ENCODE measurements at places on chromosomes 11 and 22.
A peak's percentile ranks its signal among the peaks of the same experiment; 100 is the strongest.

DNA sequence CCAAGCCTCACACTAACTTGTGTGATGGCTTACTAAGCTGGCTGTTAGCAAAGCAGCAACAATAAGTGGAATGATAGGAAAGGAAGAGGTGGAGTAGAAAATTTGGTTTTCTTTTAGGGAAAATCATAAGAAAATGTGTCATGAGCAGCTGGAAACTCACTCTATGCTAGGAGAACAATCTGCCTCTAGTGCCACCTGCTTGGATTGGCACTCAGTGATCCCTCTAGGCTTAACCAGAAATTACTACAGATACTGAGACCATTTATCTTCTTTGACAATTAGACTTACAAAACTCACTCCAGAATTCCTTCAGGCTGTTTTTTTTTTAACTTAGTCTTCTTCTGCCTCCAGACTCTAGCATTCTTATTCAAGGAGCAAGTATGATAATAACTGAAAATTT lies 117.3 kb downstream of the CD44 start:
- H3K4me1 ChIP-seq: peaks cover 25% of the 10 kb centered on the region
- H3K27me3 ChIP-seq: no peaks in the 10 kb centered on the region
- no peak for DNase-seq
- H3K36me3 ChIP-seq: no peaks in the 10 kb centered on the region

DNA sequence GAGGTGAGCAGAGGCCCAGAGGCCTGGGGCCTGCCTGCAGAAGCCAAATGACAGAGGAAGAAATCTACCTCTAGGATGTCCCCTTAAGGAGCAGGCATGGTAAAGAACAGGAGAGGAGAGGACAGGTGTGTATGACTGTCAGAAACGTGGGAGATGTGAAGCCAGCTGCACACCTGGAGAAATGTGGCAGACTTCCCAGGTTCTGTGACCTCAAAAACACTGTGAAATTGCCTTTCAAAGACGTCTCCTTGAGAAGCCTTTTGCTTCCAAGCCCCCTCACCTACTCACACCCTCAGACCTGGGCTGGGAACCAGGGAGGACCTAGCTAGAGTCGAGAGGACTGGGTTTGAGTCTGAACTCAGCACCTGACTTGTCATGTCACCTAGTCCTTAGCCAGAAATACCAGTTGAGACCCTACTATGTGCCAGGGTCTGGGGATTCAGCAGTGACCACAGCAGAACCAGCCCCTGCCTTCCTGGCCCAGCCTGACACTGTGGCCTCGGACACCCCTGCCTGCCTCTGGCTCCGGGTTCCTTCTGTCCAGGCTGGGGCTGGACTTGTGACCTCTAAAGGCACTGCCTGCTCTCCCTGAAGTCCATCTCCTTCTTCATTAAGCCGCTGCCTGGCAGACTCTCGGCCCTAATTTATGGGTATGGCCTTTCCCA lies 5.6 kb downstream of the TPBGL start:
- no peaks in the 10 kb centered on the region for H3K27me3 ChIP-seq
- no peak overlapping the region for H3K4me3 ChIP-seq
- H3K4me1 ChIP-seq: no peaks in the 10 kb centered on the region
- DNase-seq: no peak
- no peaks in the 10 kb centered on the region for H3K36me3 ChIP-seq

DNA sequence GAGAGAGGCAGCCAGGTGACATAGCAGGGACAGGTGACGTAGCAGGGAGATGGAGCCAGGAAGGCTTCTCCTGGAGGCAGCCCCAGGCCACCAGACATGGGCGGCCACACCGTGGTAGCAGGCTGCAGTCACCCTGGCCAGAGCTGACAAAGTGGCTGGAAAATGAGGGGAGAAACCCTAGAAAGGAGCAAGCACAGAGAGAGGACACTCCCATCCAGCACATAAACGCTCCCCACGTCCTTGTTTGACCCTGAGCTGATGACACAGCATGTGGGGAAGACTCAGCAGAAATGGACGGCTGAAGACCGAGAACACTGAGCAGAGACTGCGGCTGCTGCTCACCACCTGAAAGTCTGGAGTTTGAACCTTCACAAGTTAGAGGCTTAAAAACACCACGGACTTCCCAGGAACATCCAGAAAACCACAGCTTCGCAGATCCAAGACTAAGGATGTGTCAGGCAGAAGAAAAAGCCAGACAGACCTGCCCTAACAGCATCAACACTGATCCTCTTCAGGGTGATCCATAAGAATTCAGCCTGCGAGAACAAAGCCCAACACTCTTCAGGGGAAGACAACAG lies 28.7 kb downstream of the DRD4 start:
- DNase-seq: no peak
- no peaks in the 10 kb centered on the region for H3K4me1 ChIP-seq
- H3K27ac ChIP-seq: no peak overlapping the region

DNA sequence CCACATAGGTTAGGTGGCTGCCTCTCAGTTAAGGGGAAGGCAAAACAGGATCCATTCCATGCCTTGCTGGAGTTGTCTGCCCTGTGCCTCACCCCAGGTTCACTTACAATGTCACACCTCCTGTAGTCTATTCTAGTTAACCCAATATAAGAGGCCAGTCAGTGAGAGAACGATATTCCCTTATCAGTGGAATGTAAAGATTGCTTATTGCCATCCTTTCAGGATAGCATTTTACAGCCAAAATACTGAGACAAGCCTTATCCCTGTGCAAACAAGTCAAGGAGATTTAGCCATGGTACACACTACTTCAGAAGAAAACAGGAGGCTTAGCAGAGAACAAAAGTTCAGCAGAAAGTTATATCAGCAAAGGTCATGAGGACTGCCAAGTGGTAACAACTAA lies 5.5 kb downstream of the CYP2R1 start:
- peaks cover 27% of the 10 kb centered on the region for H3K4me1 ChIP-seq
- no peaks in the 10 kb centered on the region for H3K36me3 ChIP-seq
- no peak overlapping the region for H3K4me3 ChIP-seq
- no peaks in the 10 kb centered on the region for H3K27me3 ChIP-seq
- H3K27ac ChIP-seq: no peak overlapping the region

- H3K4me1 ChIP-seq: no peaks in the 10 kb centered on the region
- no peak overlapping the region for H3K27ac ChIP-seq
- no peaks in the 10 kb centered on the region for H3K36me3 ChIP-seq
- no peak for DNase-seq
- no peak overlapping the region for H3K4me3 ChIP-seq
Measured at GRCh38 chr11:133549826-133550225, 17.5 kb upstream of the OPCML start.

- H3K36me3 ChIP-seq: no peaks in the 10 kb centered on the region
- H3K27me3 ChIP-seq: no peaks in the 10 kb centered on the region
- peaks cover 35% of the 10 kb centered on the region for H3K4me1 ChIP-seq
- no peak overlapping the region for H3K4me3 ChIP-seq
Measured at GRCh38 chr11:67612751-67613150, 6.0 kb downstream of the NDUFV1 start.

- no peak overlapping the region for H3K4me3 ChIP-seq
- H3K36me3 ChIP-seq: no peaks in the 10 kb centered on the region
- H3K27ac ChIP-seq: no peak overlapping the region
- no peaks in the 10 kb centered on the region for H3K27me3 ChIP-seq
- no peaks in the 10 kb centered on the region for H3K4me1 ChIP-seq
- DNase-seq: no peak
Measured at GRCh38 chr22:49210606-49211005, 617.1 kb downstream of the BRD1 start.

DNA sequence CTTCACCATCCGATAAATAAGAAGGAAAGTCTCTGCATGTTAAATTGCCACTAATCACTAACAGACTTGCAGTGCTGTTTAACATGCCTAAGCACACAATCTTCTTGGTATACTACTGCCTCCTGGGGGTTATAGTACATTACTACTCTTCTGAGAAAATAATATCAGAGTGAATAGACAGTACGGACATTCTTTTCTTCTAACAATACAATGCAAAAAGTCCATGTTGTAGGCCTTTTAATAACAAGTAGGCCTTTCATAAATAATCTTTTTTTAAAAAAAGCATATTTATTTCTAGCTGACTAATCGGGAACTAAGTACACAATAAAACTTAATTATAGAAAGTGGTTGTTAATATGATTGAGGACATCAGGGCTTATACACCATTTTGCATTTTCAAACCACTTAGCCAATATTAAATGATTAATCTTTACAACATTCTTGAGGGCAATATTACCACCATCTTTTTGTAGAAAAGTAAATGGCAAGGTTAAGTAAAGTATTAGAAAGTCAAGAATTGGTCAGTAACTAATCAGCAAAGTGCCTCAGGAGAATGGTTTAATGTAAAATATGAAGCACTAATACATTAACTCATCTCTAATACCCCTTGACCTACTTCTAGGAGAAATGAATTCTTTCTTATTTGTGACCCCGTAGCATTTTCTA lies 84.7 kb downstream of the TTC28 start:
- no peak overlapping the region for H3K4me3 ChIP-seq
- H3K27me3 ChIP-seq: peaks cover 4% of the 10 kb centered on the region
- H3K27ac ChIP-seq: no peak overlapping the region
- DNase-seq: peak; percentile 56
- H3K4me1 ChIP-seq: no peaks in the 10 kb centered on the region
- no peaks in the 10 kb centered on the region for H3K36me3 ChIP-seq

DNA sequence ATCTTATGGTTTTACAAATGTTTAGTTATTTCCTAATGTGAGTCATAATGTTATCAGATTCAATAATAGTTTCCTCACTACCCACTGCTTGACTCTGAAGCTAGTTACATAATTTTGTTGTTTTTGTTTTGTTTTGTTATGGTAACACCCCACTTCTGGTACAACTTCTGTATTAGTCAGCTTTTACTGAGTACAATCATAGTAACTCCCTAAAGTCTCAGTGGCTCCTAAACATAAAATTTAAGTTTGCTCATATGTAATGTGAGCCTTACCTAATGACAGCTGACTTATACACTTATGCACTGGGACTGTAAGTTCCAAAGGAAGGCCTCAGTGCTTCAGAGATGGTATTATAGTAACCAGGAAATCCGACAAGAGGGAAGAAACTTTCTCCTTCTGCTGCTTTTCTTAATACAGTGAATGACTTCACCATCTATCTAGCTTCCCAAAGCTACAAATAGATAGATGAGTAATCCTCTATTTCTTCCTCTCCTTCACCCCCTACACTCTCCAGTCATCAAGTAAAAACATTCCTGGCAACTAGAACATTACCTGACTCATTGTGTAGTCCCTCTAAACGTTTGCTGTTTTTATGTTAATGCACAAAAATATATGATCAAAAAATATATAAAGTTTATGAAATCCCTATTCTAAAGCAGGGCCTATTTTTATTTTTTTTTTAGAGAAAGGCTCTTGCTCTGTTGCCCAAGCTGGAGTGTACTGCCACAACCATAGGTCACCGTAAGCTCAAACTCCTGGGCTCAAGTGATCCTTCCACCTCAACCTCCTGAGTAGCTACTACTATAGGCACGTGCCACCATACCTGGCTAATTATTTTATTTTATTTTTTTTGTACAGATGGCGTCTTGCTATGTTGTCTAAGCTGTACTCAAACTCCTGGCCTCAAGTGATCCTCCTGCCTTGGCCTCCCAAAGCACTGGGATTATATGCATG lies 563.0 kb downstream of the SOX6 start:
- DNase-seq: no peak
- no peaks in the 10 kb centered on the region for H3K36me3 ChIP-seq
- no peak overlapping the region for H3K27ac ChIP-seq
- H3K4me3 ChIP-seq: no peak overlapping the region
- no peaks in the 10 kb centered on the region for H3K4me1 ChIP-seq
- no peaks in the 10 kb centered on the region for H3K27me3 ChIP-seq

DNA sequence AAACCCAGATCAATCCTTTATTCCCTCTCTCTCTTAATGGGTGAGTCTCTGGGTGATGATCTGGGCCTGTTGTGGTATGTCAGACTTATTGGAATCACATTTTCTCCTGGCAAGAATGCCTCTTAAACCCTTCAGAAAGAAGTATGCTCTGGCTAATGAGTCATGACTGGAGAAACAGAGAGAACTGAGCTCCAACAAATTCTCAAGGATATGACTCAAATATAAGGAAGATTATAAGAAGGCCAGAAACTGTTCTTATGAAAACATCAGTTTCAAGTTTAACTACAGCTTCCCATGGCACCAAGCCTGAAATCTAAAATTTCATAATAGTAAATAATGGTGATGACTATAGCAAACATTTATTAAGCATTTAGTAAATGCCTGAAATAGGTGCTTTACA lies 83.9 kb downstream of the OR5AK2 start:
- H3K36me3 ChIP-seq: no peaks in the 10 kb centered on the region
- no peaks in the 10 kb centered on the region for H3K27me3 ChIP-seq
- H3K27ac ChIP-seq: no peak overlapping the region
- H3K4me1 ChIP-seq: no peaks in the 10 kb centered on the region
- H3K4me3 ChIP-seq: no peak overlapping the region

- no peak overlapping the region for H3K27ac ChIP-seq
- DNase-seq: no peak
- H3K36me3 ChIP-seq: no peaks in the 10 kb centered on the region
Measured at GRCh38 chr11:102239911-102240310, 77.4 kb upstream of the BIRC3 start.

DNA sequence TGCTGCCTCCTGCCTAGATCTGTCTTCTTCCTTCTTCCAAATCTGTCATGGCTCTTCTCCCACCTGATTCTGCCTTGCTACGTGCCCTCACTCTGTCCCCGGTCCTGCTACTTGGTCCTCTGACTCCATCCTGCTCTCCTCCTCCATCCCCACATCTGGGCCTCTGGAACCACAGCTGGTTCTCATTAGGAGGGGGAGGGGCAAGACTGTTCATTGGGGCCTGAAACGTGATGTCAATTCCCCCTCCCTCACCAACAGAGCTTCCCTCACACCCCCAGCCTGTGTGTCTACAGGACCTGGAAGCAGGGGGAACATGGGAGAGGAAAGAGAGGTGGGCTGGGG lies 9.1 kb downstream of the DCHS1 start:
- H3K36me3 ChIP-seq: no peaks in the 10 kb centered on the region
- peak overlapping the region; percentile 72 for H3K27ac ChIP-seq
- peaks cover 21% of the 10 kb centered on the region for H3K4me1 ChIP-seq
- peak overlapping the region; percentile 35 for H3K4me3 ChIP-seq

- no peak for DNase-seq
- no peak overlapping the region for H3K4me3 ChIP-seq
- H3K27me3 ChIP-seq: no peaks in the 10 kb centered on the region
Measured at GRCh38 chr11:133985981-133986944, 29.5 kb upstream of the IGSF9B start.

- H3K36me3 ChIP-seq: no peaks in the 10 kb centered on the region
- no peaks in the 10 kb centered on the region for H3K4me1 ChIP-seq
- no peaks in the 10 kb centered on the region for H3K27me3 ChIP-seq
- no peak overlapping the region for H3K4me3 ChIP-seq
Measured at GRCh38 chr22:39290724-39291161, 28.7 kb downstream of the RPL3 start.

- no peaks in the 10 kb centered on the region for H3K27me3 ChIP-seq
- H3K4me3 ChIP-seq: no peak overlapping the region
- DNase-seq: no peak
Measured at GRCh38 chr11:111305162-111305802, 6.9 kb downstream of the POU2AF3 start.
